ENCODE measurements at places on chromosomes 2 and 18.

GRCh38 chr2:160615706-160616105 is 122.1 kb upstream of the RBMS1 start:
- no peak for DNase-seq

- peak; percentile 19 for DNase-seq
Measured at GRCh38 chr18:8548186-8548585, 61.1 kb upstream of the RAB12 start.

DNA sequence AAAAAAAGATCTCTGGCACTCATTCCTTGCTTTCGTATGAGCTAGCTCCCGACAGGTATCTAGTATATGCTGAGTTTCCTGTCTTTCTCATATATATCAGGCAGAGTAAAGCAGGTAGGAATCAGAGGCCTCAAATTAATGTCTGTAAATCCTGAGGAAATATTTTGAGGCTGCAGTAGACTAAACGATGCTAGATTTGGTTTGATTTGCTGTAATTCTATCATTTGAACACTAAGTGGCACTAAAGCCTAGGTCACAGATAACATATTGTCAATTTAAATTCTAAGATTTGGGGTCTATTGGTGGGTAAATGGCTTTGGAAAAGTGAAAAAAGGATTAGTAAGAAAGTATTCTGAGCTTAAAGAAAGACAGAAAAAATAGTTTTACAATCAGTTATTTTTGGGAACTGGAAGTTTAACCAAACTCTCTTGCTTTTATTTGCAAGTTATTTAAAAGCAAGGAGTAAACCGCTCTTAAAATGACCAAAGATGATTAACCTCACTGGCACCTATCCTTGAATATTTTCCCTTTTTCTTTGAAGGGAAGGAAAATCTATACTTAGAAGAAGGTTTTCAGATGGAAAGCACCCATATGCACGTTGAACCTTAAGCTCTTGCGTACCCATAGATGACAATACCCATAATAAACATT is 37.6 kb upstream of the SLC4A10 start:
- peak; percentile 2 for DNase-seq

- no peak for DNase-seq
Measured at GRCh38 chr2:22842205-22842869, 542.6 kb upstream of the KLHL29 start.

DNA sequence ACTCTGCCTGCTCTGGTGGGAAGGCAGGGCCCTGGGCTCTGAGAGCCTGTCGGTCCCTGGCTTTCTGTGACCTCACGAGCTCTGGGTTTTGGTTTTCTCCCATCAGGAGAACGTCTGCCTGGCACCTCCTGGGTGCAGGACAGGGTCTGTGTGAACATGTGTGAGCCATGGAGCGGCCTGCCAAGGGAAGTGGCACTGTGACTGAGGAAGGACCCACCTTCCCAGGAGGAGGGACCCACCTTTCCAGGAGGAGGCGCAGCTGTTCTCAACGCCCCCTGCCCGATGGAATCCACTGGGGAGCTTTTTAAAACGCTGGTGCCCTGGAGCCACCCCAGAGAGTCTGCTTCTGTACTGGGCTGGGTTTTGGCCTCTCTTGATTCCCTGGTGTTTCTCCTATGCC is 168.7 kb downstream of the GLI2 start:
- no peak for DNase-seq

DNA sequence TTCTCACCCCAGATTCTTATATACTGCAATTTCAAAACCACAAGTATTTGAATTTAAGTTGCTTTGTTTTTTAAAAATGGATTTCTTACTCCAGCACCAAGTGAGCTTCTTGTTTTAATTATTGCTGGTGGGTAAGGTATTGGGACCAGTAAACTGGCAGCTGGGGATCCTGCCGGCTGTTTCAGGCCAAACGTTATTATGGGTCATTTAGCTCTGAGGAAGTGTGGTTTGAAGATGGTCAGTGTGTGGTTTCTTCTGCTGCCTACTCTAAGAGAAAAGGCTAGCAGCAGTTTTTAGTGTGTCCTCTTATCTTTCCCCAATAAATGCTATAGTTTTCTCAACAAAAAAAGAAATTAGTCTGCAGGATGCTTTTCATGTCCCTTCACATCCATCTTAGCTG is 30.6 kb downstream of the CFAP221 start:
- DNase-seq = no peak

- no peak for DNase-seq
Measured at GRCh38 chr18:51520676-51521180, 323.2 kb upstream of the MEX3C start.

GRCh38 chr18:35862119-35862640 is 110.3 kb upstream of the RMP24 start:
- DNase-seq = no peak

DNA sequence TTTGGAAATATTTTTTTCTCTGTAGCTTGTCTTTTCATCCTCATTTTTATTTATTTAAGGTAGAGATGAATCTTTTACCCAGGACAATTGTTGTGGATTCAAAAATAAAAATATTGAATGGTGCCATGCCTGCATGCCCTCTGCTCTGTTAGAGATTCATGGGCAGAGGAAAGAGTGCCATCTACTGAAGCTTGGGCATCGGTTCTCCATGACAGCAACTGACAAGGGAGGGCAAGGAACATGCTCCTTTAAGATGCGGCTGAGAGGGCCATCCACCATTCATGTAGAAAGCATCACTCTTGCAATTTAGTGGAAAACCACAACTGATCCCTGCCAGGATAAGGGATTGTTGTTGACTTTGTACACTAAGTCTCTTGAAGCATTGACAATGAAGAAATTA is 79.9 kb downstream of the PARD3B start:
- DNase-seq = peak; percentile 33

GRCh38 chr2:101665312-101665711 is 32.2 kb upstream of the MAP4K4 start:
- DNase-seq = no peak

DNA sequence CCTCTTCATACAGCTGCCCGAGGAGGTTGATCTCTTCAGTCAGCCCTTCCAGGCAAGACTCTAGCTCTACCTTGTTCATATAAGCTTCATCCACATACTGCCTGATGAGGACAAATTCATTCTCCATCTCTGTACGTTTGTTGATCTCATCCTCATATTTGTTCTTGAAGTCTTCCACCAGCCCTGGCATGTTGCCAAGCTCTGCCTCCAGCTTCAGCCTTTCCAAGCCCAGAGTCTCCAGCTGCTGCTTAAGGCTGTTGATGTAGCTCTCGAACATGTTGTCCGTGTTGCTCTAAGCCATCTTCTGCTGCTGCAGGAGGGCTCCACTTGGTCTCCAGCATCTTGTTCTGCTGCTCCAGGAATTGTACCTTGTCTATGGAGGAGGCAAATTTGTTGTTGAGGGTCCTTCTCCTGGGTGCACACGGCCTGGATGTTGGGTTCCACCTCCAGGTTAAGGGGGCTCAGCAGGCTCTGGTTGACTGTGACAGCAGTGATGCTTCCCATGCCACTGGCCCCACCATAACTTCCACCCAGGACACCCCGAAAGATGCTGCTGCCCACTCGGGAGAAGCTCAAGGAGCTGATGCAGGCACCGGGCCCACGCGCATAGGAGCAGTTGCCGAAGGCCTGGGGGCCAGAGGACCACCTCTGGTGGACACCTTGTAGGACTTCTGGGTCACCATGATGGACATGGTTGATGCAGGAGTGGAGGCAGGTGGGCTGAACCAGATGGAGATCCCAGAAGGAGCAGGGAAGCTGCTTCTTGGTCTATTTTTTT is 30.3 kb downstream of the ICA1L start:
- DNase-seq = no peak

GRCh38 chr2:130917006-130917688 is 80.4 kb downstream of the ARHGEF4 start:
- DNase-seq = no peak

DNA sequence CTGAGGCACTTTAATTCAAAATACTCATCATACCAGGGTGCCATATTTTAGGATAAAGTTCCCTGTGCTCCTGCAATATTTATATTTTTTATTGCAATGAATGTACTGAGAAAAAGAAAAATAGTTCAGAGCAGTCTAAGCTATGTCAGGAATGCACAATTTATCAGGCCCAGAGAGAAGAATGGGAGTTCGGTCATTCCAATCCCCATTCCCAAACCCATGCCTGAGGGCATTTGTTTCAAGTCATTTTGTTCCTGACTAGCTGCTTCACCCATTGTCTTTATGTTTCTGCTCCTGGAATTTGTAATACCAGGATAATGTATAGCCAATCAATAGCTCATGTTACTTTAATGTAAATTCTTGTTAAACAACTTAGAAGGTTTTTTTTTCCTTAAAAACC is 24.4 kb upstream of the FTCDNL1 start:
- no peak for DNase-seq

DNA sequence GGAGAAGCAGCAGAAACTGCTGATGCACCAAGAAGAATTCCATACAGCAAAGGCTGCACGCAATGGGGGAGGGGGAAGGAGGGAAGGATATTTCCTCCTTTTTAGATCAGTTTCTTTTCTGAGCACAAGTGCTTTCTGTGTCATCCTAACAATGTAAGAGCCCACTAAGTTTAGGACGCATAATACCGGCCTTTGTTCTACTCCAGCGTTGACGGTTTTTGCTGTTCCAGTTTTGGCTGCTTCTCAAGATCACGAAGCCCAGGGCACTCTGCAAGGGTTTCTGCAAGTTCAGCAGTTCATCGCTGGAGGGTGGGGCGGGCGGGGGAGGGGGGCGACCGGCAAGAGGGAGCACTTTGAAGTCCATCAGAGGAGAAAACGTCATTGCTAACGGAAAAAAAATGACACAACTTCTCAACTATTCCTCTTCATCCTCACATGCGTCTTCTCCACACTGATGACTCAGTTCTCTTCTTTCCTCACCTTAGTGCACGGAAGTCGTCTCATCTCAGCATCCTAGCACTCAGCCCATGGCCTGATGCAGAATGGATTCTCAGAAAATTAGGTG is 8.7 kb downstream of the FAM178B start:
- DNase-seq = peak; percentile 21

DNA sequence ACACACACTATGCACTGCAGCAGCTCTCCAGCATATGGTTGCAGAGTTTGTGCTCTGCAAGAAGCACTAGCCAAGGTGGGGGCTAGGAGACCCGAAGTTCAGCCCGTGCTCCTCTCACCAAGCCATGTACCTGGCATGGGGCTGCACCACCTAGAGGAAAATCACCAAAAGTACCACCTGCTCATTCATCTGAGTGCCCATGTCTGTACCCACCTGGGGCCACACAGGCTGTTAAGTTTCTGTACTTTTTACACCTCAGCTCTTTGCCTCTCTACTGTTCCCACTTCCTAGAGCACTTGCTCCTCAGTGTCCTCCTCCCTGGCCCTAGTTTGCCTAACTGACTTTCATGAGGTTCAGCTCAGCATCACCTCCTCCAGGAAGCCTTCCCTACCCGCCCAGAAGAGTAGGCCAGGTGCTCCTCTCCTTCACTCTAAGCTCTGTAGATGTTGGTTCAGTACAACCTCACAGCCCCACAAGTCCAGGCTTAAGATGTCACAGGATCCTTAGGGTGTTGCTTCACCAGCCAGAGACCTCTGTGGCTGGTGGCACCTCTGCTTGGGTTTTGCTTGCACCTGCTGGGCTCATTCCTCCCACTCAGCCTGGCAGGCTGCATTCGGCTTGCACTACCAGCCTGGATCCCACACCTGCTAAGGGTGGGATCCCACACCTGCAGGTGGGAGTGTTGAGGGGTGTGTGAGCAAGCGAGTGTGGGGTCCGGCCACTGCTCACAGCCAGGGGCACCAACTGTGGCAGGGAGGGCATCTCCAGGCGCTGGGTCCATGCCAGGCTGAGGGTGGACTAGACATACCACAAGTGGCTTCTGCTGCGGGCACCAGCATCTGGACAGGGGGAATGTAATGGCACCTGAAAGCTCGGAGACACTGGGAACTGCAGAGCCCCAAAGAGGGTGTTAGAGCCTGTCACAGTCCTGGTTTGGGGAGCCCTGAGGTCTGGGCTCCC is 10.2 kb upstream of the TFCP2L1 start:
- DNase-seq = no peak

- DNase-seq = peak; percentile 93
Measured at GRCh38 chr2:195533771-195534642, 123.0 kb upstream of the SLC39A10 start.

- peak; percentile 94 for DNase-seq
Measured at GRCh38 chr2:26008851-26009566, 24.9 kb upstream of the RAB10 start.

DNA sequence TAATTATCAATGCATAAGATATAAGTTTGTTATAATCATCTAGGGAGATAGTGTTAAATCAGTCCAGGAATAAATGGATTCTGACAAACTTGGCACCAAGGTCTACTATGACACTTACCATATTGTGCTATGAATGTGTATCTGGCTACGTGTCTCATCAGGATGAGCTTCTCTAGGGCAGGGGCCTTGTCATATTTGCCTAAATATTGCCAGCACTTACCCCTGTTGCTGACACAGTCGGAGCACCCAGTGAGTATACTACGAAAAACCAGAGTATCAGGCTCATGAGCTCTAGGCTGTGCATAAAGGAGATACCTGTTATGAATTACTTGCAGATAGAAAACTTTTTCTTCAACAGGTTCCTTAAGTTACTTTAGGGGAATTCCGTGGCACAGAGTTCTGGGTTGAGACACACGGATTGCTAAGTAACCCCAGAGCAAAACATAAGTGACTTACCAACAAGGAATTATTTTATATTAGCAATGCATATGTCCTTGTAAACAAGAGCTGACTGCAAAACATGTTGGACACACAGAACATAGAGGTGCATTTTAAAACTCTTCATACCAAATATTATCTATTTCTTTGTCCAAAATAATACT is 7.7 kb upstream of the TTC39C start:
- no peak for DNase-seq

GRCh38 chr2:67399831-67400489 is 2.8 kb downstream of the ETAA1 start:
- DNase-seq = no peak

DNA sequence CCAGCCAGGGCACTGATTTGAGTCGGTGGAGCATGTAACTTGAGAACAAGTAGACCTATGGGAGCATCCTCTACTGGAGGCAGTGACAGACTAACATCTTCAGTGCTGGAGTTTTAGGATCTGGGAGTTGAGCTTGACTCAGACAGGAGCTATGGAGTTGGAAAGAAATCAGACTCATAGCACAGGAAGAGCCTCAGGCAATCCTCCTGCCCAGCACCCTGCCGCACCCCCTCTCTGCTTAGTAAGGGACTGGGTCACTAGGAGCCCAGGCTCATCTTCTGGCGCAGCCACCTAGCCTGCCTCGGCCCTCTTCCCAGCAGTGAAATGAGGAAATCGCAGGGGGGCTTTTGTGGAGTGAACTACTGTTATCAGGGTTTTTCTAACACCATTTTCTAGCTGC is 3.6 kb downstream of the ARID5A start:
- no peak for DNase-seq
